ENCODE measurements at places on chromosomes 16 and 17.

GRCh38 chr17:78343187-78343542 is 16.7 kb downstream of the SOCS3 start:
- DNase-seq: peak; percentile 66

GRCh38 chr16:86827521-86827920 is 249.2 kb downstream of the FOXL1 start:
- no peak for DNase-seq

- DNase-seq: no peak
These were observed 9.6 kb upstream of the SLC38A8 start for GRCh38 chr16:84052071-84052622.

DNA sequence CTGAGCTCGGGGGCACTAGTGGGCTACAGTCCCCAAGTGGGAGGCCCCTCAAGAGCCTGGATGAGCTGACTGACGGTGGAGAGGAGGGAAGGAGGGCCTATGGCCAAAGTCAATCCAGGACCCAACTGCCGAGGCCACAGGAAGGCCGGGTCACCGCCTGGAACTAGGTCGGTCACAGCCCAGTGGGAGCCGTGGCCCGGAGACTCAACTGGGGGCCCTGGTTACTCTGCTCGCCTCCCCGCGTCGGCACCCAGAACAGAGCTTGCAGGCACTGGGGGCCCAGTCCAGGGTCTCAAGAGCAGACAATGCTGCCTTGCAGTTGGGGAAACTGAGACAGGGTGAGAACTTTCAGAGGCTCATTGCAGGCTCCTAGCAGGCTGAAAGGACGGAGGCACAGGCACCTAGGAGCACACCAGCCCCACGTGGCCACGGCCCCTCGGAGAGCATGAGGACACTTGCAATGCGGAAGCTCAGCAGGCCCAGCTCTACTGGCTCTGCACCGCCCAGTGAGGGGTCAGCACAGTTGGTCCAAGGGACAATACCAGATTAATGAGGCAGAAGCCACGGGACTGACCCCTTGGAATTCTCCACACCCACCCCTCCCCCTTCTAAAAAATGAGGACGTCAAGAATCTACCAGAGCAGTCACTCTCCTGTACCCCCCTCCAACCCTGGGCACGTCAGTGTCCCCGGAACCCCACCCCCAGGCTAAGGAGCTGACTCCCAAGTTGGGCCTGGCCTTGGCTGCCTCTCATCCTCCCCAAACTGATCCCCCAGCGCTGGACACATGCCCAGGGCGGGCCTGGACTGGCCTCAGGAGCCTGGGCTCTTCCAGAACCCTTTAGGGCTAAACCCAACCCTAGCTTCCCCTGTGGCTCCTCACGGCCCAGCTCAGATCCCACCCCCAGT is 2.2 kb downstream of the HS3ST6 start:
- peak; percentile 35 for DNase-seq

DNA sequence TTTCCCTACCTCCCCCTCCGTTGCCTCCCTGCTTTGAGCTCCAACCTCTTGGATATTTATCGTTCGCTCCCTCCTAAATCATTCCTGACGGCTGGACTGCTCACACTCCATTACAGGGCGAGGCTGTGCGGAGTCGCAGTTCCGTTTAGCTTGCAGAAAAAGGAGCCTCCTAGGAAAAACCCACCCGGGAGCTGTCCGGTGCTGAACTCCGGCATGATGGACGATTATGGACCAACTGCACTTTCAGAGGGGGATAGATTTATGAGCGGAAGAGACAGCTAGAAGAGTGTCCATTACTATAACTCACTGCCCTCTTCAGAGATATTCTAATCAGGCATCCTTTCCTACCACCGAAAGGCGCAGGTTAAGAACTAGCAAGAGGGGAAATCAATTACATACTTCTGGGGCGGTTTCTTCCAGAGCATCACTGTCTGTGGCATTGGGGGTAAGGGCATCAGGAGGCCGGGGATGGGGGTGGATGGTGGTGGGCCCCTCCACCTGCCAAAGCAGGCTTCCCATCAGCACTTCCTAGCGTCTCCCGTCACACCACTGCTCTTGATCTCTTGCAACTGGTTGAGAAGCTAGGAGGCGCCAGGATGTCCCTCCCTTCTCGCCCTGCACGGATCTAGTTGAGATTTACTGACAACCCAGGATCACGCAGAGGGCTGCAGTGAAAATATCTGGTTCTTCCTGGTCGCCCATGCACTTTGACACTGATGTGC is 251.2 kb downstream of the ENGASE start:
- peak; percentile 83 for DNase-seq

DNA sequence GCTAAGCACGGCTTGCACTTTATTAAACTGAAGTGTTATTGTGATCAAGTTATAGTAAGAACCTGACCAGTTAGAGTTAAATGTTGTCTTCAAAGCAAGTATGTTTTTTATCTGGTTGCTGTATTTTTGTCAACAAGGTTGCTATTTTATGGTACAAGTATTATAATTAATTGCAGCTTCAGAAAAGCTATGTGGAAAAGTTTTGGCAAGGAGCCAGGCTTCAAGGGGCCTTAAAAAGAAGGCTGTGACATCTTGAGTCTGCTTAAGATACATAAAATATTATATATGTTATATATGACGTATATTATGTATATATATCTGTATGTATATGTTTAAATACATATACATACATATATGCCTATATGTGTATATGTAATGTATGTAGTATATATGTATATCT is 1461.2 kb upstream of the CDH8 start:
- DNase-seq: no peak

GRCh38 chr17:35374766-35375344 is 1.4 kb upstream of the SLFN11 start:
- DNase-seq: no peak

GRCh38 chr16:48963901-48964615 is 317.6 kb downstream of the CBLN1 start:
- DNase-seq: no peak

- no peak for DNase-seq
These were observed 46.1 kb downstream of the PRMT7 start for GRCh38 chr16:68356919-68357286.

GRCh38 chr16:27505297-27506236 is 44.1 kb downstream of the GTF3C1 start:
- no peak for DNase-seq

- no peak for DNase-seq
These were observed 39.1 kb upstream of the SHISA9 start for GRCh38 chr16:12862327-12862726.

DNA sequence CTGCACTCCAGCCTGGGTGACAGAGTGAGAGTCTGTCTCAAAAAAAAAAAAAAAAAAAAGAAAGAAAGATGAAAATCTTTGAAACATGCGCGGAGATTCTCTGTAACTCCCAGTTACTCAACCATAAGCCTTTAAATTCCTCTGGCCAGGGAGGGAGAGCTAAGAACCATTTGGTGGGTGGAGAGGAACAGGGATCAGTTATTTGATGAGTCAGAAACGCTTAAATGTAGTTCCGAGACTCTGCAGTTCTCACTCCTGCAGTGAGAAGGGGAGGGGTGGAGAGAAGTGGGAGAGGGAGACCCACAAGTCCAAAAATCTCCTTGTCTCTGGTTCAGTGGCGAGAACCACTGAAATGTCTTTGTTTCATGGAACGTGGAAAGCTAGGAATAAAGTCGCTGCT is 266.7 kb downstream of the SOX9 start:
- no peak for DNase-seq

DNA sequence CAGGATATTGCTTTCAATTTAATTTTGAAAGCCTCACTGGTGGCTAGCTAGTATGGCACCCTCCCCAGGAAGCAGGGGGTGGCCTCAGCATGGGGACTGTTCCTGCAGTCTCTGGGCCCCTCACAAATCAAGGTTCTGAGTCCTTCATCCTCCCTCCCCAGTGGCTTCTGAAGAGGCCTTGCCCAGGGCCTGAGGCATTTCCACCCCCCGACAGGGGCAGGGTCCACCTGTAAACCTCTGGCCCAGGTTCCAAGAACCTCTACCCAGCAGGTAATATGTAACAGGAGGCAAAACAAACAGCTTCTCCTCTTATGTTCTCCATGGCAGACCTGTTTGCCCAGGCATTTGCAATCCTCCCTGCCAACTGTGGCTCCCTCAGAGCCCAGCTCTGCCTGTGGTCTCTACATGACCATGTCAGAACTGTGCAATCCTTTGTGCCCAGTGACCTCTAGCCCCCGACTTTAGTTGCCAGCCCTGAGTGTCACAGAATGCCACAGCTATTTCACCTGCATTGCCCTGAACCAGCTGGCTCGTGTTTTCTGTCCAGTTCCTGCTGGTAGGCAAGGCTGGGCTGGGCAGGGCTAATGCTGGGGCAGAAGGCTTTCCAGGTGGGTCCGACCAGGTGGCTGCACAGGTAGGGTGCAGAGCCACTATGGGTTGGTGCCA is 14.3 kb downstream of the ACSF2 start:
- DNase-seq: no peak

GRCh38 chr17:79451167-79451566 is 159.7 kb downstream of the RBFOX3 start:
- no peak for DNase-seq

DNA sequence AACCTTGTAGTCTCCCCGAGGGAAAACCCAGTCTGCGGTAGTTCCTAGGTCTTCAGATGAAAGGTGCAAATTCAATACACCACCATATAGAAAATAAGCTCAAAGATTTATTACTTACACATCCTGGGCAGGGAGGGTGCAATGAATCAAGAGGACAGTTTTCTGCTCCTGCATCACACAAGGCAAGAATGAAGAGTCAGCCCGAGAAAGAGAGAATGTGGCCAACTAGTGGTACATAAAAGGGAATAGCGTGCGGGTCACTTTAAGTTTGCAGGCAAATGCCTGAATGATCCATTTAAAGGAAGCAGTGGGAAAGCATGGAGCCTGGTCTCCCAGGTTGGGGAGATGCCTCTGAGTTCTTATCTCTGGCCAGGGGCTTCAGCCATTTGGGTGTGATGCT is 403.4 kb downstream of the GRIN2A start:
- DNase-seq: no peak

GRCh38 chr17:73072219-73072962 is 20.1 kb downstream of the SLC39A11 start:
- DNase-seq: no peak

DNA sequence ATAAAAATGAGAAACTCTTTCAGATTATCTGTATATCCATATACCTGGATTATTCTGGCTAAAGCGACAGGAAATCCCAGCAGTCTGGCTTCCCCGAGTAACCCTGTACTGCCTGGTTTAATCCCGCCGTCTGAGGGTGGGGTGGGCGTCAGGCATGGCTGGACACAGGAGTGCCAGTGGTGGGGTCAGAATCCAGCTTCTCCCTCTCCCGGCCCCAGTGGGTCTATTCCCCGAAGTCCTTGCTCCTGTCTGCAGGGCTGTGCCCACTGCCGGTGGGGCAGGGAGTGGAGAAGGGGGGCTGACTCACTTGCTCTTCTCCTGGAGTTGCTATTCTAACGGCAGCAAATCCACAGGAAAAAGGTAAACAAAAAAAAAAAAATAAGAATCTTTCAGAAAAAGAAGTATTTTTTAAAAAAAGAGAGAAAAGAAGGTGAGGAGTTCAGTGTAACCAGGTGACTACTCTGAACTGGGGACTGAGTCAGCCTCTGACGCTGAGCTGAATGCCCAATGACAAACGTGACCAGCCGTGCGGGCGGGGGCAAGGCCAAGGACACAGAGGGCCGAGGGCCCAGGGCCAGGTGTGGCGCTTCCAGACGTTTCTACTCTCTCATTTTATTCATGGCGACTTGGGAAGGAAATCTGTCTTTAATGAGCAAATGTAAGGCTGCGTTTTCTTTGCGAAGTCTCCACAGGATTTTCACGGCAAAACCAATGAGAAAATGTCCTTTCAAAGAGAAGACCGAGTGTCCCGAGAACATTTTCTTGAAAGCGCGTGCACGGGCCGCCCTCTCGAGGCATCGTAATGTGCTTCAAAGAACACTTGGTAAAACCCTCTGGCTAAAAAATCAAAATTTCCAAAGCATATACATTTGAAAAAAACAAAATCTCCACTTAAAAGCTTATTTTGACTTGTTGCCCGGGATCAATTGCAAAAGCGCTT is 20.2 kb downstream of the FOXF1 start:
- DNase-seq: no peak

DNA sequence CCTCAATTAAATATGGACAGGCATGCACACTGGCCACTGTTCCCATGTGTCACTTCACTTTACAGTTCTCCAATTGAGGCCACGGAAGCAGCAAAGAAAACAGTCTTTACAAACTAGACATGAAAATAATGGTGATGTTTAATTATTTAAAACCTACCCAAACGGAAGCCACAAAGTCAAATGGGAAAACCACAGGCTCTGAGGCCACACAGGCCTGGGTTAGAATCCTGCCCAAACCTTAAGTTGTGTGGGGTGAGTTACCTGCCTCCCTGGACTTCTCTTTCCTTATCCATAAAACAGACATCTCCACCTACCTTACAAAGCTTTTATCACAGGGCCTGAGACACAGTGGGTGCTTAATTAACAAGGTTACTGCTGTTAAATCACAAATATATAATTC is 137.4 kb downstream of the PARN start:
- DNase-seq: no peak

All from eye (tissue), 1 donor.